ENCODE measurements at places on chromosomes 11 and 22.

GRCh38 chr11:64602466-64603070 lies 11.5 kb downstream of the SLC22A12 start:
- DNase-seq, result no peak

DNA sequence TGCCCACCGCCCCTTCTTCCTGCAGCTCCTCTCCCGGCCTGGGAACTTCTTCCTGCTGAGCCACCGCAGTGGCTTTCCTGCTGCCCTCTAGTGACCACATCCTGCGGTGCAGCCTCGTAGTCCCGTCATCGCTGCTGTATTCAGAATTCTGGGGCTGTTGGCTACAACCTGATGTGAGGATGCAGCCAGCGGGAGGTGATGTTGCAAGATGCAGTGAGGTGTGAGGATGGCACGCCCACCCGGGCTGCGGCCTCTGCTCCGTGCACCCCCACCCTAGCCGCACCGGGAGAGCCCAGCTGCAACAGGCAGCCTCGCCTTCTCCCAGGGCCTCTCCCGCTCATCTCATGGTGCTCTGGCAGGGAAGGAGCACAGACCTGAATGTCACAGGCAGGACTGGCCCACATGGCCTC lies 10.1 kb downstream of the CHST1 start:
- peak; percentile 83 for DNase-seq

GRCh38 chr11:45180179-45180847 lies 33.9 kb downstream of the PRDM11 start:
- peak; percentile 45 for DNase-seq

DNA sequence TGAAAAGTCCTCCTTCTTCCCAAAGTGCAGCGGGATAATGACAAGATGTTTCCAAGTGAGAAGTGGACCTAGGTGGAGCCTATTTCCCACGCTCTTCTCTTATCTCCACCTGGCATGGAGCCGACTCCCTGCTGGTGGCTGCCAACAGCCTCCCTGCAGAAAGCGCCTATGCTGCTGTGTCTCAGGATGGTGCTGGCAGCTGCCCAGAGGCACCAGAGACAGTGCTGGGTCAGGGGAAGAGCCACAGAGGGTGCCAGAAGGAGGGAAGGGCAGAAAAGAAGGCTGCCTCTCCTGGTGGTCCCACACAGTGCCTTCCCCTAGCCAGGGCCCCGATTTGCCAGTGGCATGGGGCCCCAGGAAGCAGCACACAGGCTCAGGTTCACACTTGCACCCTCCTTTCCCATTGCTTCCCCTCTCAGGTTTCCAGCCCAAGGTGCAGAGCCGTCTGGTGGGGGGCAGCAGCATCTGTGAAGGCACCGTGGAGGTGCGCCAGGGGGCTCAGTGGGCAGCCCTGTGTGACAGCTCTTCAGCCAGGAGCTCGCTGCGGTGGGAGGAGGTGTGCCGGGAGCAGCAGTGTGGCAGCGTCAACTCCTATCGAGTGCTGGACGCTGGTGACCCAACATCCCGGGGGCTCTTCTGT lies 19.0 kb downstream of the CD5 start:
- no peak for DNase-seq

- DNase-seq, result no peak
These were observed 6.5 kb downstream of the AIP start for GRCh38 chr11:67489203-67489884.

DNA sequence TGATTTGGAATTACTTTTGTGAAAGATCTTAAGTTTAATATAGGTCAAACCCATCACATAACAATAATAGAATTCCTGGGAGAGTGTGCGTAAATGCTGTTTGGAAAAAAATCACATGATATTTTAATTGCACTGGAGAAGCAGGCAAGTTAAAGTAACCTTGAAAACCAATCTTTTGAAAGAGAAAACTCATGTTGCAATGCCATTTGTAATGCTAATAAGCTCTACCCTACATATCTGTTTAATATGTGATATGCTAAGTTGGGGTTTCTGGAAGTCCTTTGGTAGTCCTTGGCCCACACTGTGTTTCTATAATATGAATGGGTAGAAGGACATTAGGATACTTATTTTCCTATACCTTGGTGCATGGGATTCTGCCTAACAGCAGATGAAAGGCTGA lies 370.4 kb downstream of the DDX10 start:
- no peak for DNase-seq

DNA sequence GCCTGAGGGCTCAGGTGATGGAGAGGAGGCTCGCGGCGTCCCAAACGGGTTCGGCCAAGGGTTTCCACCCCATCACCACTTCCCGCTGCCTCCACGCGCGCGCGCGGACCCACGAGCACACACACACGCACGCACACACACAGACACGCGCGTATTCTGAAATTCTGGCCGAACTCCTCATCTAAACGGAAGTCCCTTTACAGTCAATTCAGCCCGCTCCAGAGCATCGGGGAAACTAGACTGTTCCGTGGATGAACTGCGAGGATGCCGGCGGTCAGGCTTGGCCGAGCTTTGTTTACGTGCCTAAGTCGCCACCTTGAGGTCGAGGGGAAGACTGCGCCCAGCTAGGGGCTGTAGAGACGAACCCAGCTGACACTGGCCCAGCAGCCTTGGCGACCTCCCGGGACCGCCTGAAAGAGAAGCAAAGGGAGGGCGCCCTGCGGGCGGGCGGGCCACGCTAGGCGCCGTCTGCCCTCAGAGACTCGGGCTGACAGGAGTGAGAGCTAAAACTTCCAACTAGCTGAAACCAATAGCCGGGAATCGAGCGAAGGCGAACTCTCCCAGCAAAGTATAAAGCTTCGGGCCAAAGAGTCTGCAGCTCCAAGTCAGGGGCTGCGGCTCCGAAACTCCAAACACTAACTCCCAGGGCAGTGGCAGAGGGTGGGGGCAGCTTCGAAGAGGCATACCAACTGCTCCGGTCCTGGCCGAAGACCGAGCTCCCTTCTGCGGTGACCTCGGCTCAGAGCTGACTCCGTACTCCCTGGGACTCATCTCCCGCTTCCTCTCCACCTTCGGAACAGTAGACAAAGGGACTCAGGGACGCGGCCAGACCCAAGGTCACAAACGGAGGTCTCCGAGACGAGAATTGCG lies 124.7 kb upstream of the C11orf58 start:
- DNase-seq, result peak; percentile 86

GRCh38 chr11:10091314-10092045 lies 202.5 kb downstream of the SBF2 start:
- no peak for DNase-seq

DNA sequence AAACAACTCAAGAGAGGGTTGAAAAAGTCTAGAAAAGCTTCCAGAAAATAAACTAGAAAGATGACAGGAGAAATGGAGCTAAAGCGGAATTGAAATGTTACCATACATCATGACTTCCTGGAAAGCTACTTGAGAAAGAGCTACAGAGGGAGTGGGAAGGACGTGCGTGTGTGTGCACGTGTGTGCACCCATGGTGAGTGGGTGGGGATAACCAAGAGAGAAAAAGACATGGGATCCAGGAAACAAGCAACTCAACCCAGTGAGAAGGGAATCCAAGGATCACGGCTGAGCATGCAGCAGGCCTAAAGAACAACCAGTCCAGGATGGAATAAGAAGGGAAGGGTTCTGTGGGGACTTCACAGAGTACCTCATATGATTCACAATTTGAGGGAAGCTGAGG lies 21.6 kb downstream of the APOL1 start:
- no peak for DNase-seq

DNA sequence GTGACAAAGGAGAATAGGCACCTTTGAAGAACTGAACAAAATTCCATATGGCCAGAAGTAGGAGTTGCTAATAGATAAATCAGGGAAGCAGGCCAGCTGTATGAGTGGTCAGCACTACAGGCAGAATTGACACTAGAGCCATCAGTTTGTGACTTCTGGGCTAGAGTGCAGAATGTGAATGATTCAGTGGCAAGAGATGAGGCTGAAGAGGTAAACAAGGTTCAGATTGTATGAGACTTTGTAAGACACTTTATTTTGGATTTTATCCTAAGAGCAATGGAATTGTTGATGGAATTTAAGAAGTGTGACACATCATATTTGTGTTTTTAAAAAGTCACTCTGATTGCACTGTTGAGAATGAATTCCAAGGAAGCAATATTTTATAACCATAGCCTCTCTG lies 12.9 kb downstream of the BIRC3 start:
- DNase-seq, result no peak

- no peak for DNase-seq
These were observed 20.4 kb downstream of the PPP6R3 start for GRCh38 chr11:68480852-68481510.

DNA sequence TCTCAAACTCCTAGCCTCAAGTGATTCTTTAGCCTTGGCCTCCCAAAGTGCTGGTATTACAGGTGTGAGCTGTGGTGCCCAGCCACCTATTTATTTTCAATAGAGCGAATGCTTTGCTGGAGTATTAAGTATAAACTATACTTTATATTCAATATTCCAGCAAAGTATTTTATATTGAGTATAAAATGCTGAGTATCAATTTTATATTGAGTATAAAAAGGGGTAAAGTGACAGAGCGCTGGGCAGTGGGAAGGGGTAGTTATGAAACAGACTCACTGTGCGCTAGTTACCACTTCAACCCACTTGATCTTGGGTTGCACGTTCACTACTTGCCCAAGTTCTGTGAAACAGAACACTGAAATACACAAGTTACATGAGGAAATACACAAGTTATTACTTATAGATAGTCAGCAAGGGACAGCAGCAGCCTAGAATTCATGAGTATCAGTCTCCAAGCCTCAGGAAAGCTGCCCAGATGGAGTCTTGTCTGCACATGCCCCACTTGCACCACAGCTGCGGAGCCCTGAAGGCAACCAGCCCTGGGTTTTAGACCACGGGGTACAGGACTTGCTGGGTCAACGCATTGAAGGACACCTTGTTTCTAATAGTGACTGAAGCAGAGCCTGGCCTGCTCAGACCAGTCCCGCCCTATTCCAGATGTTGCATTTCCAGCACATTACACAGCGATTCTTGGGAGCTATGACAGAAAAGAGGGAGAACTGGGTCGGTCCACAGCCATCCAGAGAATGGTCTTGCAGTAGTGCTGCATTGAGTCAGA lies 51.6 kb upstream of the SYT13 start:
- no peak for DNase-seq

DNA sequence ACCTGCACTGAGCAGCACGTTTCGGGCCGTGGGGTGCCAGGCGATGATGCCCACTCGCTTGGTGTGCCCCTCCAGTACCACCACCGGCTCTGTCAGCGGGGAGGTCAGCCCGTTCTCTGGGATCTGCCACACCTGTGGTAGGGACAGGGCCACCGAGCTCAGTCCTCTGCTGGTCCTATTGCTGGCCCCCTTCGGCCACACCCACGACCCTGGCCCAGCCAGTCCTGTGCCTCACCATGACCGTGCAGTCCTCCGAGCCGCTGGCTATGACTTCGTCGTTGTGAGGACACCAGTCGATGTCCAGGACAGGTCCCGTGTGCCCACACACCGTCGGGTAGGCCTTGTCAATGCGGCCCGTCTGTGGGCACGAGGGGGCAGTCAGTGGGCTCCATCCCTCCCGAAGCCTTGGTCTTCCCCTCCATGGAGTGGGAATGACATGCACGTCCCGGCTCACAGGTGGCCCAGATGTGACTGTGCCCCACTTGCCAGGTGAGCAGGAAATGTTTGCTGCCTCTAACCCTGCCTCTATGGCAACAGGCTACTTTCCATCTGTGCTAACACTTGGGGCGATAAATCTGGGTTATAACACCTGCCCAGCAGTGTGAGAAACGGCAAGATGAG lies 1.4 kb downstream of the CORO1B start:
- DNase-seq, result no peak

DNA sequence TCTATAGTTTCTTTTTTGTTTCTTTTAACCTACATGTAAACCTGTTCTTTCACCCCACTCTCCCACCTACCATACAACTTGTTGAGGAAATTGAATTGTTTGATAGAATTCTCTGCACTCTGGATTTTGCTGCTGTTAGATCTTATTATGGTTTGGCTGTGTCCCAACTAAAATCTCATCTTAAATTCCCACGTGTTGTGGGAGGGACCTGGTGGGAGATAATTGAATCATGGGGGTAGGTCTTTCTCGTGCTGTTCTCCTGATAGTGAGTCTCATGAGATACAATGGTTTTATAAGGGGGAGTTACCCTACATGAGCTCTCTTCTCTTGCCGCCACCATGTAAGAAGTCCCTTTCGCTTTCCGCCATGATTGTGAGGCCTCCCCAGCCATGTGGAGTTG lies 15.0 kb upstream of the PITPNB start:
- no peak for DNase-seq

DNA sequence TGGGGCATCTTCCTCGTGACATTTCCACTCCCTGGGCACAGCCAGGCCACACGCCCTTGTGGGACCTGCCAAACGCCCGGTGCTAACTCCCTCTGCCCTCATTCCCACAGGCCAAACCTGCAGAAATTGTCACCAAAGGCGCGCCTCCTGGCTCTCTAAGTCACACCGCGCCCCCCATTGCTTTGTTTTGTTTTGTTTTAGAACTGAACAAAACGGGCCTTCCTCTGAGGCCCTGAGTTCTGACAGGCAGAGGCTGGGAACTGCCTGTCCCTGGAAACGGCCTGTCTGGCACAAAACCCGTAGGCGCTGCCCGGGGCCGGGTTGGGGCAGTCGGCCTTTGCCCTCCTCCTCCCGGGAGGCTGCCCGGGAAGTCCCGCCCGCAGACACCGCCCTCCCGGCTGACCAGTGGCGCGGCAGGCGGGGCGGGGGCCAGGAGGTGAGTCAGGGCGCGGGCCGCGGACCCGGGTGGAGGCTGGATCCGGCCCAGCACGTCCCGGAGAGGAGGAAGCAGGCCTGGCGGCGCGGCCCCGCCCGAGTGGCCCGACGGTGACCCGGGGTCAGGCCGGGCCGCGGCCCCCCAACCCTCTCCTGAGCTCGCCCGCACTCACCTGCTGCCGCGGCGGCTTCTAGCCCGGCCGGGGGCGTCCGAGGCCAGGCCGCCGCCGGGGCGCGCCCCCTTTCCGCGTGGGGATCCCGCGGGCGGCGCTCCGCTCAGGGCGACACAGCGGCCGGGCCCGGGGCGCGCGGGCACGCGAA lies 465 bp downstream of the SUN2 start:
- DNase-seq, result peak; percentile 88

DNA sequence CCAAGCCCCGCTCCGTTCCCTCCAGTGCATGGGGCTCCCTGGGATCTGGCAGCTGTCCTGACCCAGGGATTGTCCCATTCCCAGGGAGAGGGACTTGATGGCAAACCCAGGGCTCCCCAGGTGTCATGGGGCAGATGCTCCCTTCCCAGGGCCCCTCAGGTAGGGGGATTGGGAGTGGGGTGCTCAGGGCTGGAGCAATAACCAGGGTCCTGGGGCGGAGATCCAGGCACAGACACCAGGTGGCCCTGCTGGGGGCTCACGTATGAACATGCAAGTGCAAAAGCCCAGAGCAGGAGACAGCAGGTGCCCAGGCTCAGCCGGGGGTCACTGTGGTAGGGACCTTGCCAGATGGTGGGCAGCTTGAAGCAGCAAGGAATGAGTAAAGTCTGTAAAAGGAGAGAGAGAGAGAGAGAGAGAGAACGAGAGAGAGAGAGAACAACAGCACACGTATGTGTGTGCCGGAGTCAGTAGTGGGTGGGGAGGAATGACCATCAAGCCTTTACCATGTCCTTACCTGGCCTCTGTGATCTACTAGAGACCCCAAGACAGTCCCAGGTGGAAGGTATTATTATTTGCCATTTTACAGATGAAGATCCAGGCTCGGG lies 19.3 kb upstream of the MPPED1 start:
- DNase-seq, result no peak
